ENCODE measurements at places on chromosomes 16 and 17.
A peak's percentile ranks its signal among the peaks of the same experiment; 100 is the strongest.

DNA sequence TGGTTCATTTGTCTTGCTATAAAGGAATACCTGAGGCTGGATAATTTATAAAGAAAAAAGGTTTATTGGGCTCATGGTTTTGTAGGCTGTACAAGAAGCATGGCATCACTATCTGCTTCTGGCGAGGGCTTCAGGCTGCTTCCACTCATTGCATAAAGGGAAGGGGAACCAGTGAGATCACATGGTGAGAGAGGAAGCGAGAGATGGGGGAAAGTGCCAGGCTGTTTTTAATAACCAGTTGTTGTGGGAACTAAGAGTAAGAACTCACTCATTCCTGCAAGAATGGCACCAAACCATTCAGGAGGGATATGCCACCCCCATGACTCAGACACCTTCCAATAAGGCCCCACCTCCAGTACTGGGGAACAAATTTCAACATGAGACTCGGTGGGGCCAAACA lies 24.3 kb downstream of the SPECC1 start:
- no peak for DNase-seq

GRCh38 chr17:46979147-46979863 lies at the start of gene RPRML:
RPRML (minus strand) TSS chr17:46979253; CDS start chr17:46979007, 246 bp downstream.
- DNase-seq: peak; percentile 58

DNA sequence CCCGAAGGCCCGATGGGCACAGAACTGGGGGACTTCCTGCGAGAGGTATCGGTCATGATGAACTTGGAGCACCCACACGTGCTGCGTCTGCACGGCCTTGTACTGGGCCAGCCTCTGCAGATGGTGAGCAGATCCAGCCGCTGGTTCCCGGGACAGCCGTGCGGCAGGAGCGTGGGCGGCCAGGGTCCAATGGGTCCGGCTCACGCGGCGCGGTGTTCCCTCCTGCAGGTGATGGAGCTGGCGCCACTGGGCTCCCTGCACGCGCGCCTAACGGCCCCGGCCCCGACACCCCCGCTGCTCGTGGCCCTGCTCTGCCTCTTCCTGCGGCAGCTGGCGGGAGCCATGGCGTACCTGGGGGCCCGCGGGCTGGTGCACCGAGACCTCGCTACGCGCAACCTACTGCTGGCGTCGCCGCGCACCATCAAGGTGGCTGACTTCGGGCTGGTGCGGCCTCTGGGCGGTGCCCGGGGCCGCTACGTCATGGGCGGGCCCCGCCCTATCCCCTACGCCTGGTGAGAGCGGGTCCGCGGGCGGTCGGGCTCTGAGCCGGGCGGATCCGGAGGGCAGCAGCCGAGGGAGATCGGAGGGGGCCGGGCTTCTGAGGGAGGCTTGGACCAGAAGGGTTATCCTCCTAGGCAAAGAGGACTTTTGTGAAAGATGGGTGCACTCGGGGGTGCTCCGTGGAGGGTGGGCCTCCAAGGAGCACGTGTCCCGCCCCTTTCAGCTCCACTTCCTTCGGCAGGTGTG lies 3.0 kb downstream of the TNK1 start:
- peak; percentile 73 for DNase-seq

GRCh38 chr17:33142705-33143299 lies 150.3 kb downstream of the ASIC2 start:
- peak; percentile 33 for DNase-seq

DNA sequence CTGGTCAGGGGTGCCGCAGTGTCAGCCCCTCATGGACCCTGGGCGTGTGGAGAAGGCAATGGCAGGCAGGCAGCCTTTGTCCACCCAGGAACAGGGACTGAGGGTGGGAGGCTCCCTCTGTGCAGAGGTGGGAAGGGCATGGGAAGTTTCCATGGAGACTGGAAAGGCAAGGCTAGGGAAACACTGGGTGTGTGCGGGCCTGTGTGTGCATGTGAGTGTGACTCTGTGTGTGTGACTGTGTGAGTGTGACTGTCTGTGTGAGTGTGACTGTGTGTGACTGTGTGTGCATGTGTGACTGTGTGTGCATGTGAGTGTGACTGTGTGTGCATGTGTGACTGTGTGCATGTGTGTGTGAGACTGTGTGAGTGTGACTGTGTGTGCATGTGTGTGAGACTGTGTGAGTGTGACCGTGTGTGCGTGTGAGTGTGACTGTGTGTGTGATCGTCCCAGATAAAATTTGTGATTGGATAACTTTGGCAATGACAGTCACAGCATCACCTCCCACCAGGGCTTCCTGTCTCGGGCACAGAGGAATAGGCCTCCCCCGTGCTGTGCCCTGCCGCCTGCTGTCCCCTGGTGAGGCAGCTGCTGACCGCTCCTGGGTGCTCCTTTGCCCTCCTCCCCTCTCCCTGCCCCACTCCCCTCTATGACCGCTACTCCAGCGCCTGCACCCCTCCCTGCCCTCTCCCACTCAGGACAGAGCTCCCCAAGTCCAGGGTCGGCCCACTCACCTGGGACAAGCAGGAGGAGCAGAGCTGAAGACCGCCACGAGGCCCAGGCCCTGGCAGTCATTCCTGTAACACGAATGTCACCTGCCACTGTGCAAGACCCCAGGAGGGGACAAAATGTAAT lies 698 bp downstream of the CD300C start:
- DNase-seq: no peak

DNA sequence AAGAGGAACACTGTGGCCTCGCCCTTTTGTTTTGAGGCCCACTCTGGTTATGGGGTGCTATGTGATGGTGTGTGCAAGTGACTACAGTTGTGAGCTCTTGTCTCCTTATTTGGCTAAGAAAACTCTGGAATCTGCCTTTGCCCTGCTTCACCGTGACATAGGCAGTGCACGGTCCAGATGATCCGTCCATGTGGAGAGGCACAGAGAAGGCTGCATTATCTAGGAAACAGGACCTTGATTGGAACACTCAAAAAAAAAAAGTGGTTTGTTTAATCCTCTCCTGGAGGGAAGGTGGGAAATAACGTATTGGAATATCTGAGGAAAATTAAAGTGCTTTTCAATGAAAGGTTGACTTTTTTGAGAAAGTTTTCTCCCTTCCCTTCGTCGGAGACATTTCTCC lies 233.3 kb downstream of the CHD9NB start:
- no peak for DNase-seq

DNA sequence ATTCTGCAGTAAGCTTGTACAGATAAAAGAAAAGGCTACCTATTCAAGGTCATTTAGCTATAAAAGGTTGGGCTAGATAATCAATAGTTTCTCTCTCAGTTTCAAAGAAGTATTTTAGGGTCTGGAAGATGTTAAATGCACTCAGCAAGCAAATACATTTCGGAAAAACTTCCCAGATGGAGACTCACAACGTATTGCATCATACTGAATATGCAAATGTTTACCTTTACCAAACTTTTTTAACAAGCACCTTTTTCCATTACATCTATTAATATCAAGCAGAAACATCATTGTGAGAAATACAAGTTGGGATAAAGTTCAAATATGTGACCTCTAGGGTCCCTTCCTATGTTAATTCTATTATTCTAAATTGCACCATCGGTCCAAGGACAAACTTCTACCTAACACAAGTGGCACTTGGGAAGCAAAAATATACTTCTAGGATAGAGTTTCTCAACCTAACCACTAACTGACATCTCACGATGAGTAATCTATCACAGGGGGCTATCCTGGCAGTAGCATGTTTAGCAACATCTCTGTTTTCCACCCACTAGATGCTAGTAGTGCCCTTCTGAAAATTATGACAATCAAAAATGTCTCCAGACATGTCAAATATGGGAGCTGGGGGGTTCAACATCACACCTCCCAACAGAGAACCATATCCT lies 14.5 kb downstream of the KANSL1 start:
- no peak for DNase-seq

GRCh38 chr16:27531186-27531585 lies 18.5 kb downstream of the GTF3C1 start:
- no peak for DNase-seq

GRCh38 chr16:61831351-61831917 lies 204.8 kb downstream of the CDH8 start:
- no peak for DNase-seq

DNA sequence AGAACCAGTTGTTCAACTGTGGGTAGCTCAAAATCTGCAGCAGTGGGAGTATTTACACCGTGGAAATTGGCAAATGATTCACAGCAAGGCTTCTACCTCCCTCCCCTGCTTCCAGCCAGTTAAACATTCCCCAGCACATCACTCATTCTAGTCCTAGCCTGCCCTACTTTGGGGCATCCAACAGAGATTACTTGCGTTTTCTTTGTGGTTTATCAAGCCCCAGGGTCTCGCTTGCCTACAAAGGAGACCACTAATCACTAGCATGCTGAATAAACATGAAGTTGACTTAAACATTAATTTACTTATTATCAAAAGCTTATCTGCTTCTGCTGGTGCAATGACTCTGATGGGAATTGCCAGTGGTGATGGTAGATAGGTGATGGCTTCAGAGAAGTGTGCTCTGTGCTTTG lies 94.5 kb downstream of the MARF1 start:
- DNase-seq: no peak

DNA sequence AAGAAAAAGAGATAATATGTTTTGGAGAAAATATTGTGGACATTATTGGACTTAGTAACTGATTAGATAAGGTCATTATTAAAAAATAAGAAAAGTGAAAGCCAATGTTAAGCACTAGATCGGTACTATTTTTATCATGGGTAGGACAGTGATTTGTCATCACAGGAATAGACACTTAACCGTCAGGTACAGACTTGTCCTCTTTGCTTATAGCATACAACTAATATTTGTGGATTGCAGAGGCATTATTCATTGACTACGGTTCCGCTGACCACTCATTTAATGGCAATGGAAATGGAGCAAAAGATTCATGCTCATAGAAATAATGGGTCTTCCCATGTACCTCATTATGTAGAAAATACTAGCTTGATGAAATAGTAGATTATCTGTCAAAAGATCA lies 596.3 kb upstream of the CA10 start:
- DNase-seq: no peak

DNA sequence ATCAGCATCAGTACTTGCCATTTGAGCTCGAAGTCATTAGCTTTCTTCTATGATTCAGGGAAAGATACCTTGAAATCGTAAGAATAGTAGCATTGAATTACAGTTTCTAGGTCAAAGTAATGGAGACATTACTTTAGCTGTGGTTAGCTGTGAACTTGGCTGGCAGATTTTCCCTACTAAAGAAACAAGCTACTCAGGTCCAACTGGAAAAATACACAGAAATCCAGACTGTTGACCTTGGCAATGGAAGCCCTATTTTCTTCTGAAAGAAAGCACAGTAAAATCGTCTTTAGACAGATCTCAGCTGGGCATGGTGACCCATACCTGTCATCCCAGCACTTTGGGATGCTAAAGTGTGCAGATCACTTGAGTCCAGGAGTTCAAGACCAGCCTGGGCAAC lies 13.4 kb upstream of the DNAJA2 start:
- DNase-seq: no peak

- DNase-seq: no peak
Observed at GRCh38 chr17:59493867-59494266, 71.5 kb upstream of the DHX40 start.

DNA sequence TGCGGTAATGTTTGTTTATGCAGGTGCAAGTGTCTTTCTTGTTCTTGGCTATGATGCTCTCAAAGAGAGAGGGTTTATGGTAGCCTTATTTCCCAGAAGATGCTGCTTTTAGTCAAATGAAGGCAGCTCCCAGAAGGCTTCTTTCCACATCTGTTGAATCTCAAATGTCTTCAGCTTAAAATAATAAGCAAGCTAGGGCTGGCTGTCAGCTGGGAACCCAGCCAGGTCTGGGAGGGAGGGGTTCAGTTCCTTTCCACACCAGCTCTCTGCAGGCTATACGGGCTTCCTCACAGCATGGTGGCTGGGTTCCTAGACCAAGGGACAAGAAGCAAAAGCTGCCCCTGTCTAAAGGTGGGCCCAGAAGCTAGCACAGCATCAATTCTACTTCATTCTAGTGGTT lies 47.4 kb upstream of the ATF7IP2 start:
- DNase-seq: no peak

Data from AG20443 (cell line).